ENCODE measurements at places on chromosomes 16 and 17.

GRCh38 chr16:77324729-77325128, 110.1 kb downstream of the ADAMTS18 start:
- no peak for DNase-seq

DNA sequence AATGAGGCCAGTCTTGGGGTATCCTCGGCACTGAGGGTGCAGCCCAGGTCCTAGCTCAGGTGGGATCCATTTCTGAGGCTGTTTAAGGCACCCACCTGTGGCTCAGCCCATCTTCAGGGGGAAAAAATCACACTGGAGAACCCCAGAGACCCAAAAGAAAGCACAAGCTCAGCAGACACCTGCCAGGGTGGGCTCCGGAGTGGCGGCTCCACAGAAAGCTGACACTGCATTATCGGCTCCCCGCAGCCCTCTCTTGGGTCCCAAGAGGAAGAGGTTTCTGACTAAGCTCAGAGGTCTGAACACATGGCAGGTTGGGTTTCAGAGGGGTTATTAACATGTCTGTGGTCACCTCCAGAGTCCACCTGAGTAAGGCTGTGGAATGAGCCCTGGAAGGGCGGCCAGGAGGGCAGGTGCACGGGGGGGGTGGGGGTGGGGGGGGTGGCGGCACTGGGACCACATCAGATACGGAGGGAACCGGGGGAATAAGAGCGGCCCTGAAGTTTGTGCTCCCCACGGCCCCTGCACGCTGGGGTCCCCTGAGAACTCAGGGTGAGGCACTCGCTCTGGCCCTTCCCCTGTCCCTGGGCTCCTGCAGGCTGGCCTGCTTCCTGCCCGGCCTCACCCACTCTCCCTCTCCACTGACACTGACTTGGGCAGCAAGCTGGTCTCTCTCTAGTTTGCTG, 79.5 kb downstream of the TIMM22 start:
- no peak for DNase-seq

- DNase-seq: no peak
Observed at GRCh38 chr16:28863929-28864793, 518 bp downstream of the SH2B1 start.

- DNase-seq: peak; percentile 90
Observed at GRCh38 chr17:55743103-55743679, 7.7 kb upstream of the PCTP start.

GRCh38 chr17:12790249-12791106, 1.2 kb downstream of the ARHGAP44 start:
- no peak for DNase-seq
